ENCODE measurements at places on chromosomes 5 and 9. TPM values are rescaled to one million over a fixed set of nuclear protein-coding genes. Genes with fewer than 3 reads are reported as not detected.

ATOX1 gene
- 226 TPM for total RNA-seq

ITK gene
- total RNA-seq: 0.43 TPM

CNTNAP3 gene
- total RNA-seq: 12.3 TPM

PBX3 gene
- 12.5 TPM for total RNA-seq

GEMIN5 gene
- total RNA-seq: 19.0 TPM

CCDC183 gene
- total RNA-seq: 0.21 TPM

SLC1A3 gene
- total RNA-seq: 0.08 TPM

KIF4B gene
- total RNA-seq: 0.02 TPM

LCN1 gene
- total RNA-seq: not detected

POU5F2 gene
- total RNA-seq: 0.02 TPM

ZBED3 gene
- total RNA-seq: 4.2 TPM

WDR5 gene
- total RNA-seq: 66.5 TPM

NIPSNAP3A gene
- 13.8 TPM for total RNA-seq

NIPAL4 gene
- 12.3 TPM for total RNA-seq

IRX2 gene
- total RNA-seq: 2.2 TPM

CATSPER3 gene
- 0.48 TPM for total RNA-seq

AGPAT2 gene
- 99.9 TPM for total RNA-seq

MRPL22 gene
- 57.6 TPM for total RNA-seq

GABRA1 gene
- total RNA-seq: not detected

MARVELD2 gene
- total RNA-seq: 2.7 TPM

SLC25A2 gene
- not detected for total RNA-seq

SLC45A2 gene
- not detected for total RNA-seq

SPATA31A3 gene
- total RNA-seq: not detected

SYK gene
- total RNA-seq: 0.02 TPM

CD14 gene
- 3.4 TPM for total RNA-seq

IER5L gene
- total RNA-seq: 37.6 TPM

LCP2 gene
- not detected for total RNA-seq

ACTBL2 gene
- total RNA-seq: 0.05 TPM

All from A549 treated with dexamethasone at 1 μM for 4 hours (cell line).